CMK (cell line): ENCODE measurements at places on chromosomes 7 and 10.

GRCh38 chr7:47779341-47779771 is 168.9 kb downstream of the PKD1L1 start:
- no peak for DNase-seq

- DNase-seq = no peak
Measured at GRCh38 chr7:81682873-81683272, 87.0 kb downstream of the HGF start.

DNA sequence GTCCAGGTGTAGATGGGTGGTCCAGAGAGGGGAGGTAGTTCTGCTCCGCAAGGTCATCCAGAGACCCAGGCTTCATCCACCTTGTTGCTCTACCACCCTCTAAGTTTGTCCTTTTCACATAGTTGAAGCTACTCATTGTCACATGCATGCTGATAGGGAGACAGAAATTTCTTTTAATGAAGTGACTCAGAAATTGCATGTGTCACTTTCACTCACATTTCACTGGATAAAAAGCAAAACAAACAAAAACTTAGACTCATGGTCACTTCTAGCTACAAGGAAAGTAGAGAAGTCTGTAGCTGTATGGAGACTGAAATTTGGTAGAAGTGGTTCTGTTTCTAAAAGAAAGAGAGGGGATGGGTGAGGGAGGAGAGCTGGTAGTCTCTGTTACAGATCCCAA is 161.9 kb downstream of the SORCS3 start:
- no peak for DNase-seq

- DNase-seq = no peak
Measured at GRCh38 chr7:75872073-75872782, 6.6 kb upstream of the RHBDD2 start.

- DNase-seq = no peak
Measured at GRCh38 chr10:64076322-64076940, 555.2 kb downstream of the REEP3 start.

GRCh38 chr10:23111517-23112286 is 16.3 kb downstream of the MSRB2 start:
- DNase-seq = no peak

- DNase-seq = no peak
Measured at GRCh38 chr10:62911210-62911963, 95.2 kb upstream of the EGR2 start.

DNA sequence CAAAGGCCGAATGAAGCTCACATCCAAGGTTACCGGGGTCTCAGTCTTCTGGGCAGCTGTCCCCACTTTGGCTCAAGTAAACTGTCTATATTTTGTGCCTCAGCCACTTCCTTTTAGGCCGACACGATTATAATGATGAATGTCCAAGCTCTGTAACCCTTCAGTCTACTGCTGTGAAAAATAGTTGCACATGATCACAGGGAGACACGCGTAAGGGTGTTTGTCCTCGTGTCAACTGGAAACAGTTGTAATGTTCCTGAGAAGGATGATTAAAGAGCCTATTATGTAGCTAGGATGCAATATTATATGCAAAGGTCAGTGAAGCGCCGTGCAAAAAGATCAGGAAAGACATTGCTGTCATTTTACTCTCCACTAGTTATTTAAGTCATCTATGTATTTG is 559.9 kb downstream of the SDK1 start:
- DNase-seq = no peak

DNA sequence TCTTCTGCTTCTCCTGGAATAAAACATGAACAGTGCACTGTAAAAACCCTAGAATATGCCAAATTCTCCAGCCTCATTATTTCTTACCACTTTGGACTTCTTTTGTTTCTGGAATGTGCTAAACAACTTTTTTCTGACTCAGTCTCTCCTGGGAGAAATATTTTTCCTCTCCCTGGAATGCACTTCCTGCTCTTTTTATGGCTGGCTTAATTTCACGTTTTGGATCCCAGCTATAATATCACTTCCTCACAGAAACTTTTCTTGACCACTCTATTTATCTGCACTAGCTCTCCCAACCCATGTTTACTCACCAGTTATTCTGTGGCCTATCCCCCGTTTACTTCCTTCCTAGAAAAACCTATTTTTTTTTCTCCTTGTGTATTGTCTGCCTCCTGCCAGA is 26.7 kb downstream of the ABCB5 start:
- DNase-seq = no peak

- DNase-seq = no peak
Measured at GRCh38 chr7:24135003-24135817, 148.8 kb upstream of the NPY start.
